ENCODE measurements at places on chromosomes 12 and 14.

DNA sequence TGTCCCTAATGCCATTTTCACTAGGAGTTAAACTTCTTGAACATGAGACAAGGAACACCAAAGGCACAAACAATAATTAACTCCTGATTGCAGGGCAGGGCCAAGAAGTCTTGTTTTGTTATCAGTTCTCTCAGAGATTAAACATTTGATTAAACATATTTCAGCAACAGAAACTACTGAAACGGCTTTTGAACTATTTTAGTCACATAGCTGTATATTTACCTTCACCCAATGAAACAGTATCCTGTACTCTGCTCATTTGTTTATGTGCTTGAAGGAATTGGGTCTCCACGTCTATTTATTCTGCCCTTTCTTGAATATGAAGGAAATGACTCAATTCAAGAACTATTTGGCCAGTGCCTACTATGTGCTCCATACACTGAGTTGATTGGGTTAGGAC is 51.3 kb upstream of the PTCSC3 start:
- DNase-seq = no peak

DNA sequence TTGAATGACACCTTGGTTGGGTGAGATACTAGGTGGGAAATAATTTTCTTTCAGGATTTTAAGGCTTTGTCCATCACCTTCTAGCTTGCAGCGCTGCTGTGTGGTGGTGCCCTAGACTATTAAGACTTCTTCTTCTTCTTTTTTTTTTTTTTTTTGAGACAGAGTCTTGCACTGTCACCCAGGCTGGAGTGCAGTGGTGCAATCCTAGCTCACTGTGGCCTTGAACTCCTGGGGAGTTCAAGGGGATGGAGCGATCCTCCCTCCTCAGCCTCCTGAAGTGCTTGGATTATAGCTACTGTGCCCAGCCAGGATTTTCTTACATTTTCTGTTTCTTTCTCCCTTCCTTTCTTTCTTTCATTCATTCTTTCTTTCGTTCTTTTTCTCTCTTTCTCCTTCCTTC is 10.3 kb upstream of the MTA1 start:
- no peak for DNase-seq

GRCh38 chr14:89110110-89110509 is 285.7 kb downstream of the TTC8 start:
- no peak for DNase-seq

DNA sequence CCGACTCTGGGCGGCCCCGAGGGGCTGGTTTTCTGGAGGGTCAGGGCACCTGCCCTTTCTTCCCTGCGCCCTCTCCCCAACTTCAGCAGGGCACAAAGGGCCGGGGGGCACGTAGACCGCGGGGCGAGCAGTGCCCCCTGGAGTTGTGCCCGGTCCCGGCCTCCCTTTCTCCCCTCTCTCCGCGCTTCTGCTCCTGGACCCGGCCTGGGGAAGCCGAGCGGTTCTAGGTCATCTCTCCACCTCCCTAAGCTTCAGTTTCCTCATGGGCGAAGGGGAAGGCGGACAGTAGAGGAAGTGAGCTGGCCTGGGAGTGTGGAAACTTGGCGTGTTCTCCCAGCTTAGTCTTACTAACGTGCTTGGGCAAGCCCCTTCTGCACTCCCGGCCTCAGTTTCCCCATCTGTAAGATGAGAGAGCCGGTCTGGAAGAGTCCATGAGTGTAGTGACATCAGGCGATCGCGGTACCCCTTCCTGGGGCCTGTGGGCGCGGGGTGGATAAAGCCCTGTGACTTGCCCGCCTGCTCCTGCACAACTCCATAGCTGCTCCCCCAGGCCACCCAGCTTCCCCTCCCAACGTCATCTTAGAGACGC is 158.6 kb upstream of the PARP11 start:
- no peak for DNase-seq

- DNase-seq = peak; percentile 60
Observed at GRCh38 chr14:96100161-96101064, 61.3 kb downstream of the C14orf132 start.

DNA sequence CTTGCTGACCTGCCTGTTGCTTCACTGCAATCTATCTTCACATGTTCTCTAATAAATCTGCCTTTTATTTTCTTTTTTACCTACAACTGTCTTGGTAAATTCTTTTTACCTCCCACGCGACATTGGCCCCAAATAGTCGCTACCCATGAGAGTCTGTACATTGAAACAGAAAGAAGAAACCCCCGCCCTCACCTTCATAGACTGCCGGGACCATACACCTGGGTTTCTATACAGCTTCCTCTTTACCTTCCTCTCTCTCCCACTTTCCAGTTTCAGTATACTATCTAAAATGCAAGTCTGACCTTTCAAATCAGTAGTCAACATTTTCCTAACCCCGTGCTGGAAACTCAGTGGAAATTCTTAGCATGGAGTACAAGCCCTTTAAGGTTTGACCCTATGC is 4.8 kb downstream of the SLC8A3 start:
- no peak for DNase-seq

- no peak for DNase-seq
Observed at GRCh38 chr12:109625131-109625559, 51.6 kb downstream of the MVK start.

DNA sequence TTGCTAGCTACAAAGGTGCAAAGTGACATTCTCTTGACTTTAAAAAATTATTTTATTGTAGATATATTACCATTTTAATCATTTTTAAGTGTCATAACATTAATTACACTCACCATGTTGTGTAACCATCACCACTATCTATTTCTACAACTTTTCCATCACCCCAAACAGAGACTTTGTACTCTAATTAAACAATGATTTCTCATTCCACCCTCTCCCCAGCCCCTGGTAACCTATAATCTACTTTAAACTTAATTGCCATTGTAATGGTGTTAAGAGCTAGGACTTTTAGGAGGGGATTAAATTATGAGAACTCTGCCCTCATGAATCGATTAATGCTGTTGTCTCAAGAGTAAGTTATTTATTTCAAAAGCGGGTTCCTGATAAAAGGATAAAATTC is 352.9 kb upstream of the SEL1L start:
- no peak for DNase-seq

- no peak for DNase-seq
Observed at GRCh38 chr14:99252443-99252939, 19.5 kb downstream of the BCL11B start.

DNA sequence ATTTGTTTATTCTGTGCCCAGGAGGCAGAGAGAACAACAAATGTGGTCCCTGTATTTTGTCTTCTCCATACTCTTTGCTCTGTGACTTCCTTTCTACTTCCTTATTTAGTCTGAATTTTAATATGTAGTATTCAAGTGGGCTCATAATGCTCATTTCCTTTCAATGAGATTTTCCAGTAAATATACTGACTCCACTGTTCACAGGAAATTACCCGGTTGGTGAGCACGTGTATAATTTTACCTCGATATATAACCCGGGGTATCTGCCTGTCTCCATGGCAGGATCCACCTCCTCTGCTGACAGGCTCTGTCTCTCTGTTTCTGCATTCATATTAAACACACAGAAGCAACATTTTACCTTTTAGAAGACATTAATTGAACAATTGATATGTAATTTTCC is 166.0 kb downstream of the SLC38A4 start:
- no peak for DNase-seq

GRCh38 chr14:52304248-52304904 is 9.7 kb upstream of the PTGER2 start:
- DNase-seq = no peak

DNA sequence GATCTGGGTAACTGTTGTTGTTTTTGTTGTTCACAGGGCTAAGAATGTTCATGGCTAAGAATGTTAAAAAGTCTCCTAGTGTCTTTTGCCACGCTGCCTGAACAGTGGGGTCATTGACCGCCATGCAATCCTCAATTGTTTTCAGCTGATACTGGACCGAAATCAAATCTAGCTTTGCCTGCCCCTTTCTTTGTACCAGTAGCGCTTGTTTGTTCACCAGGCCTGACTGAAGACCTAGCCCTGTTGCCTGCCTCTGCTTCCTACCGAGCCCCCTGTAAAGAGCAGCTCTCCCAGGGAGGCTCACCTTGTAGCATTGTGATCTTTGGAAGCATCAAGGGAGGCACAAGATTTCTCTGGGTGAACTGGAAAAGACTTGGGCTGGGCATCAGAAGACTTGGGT is 6.7 kb downstream of the PSEN1 start:
- DNase-seq = no peak

- no peak for DNase-seq
Observed at GRCh38 chr14:38838979-38839323, 264.1 kb downstream of the SEC23A start.

DNA sequence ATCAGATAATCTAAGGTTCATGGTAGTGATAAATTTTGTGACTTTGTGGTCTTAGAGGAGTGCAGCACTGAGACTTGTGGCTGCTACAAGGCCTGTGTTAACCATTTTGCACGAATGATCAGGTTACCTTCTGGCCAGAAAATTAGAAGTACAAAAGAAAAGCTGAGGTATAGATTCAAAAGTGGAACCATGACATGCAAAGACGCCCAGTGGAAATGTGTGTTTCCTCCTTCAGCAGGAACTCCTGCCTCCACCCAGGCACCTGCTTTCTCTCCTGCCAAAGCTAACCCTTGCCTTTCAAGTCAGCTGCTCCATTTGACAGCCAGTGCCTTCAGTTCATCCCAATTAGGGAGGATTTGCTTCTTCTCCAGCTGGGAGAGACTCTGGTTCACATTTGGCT is 10.1 kb downstream of the PDE6H start:
- DNase-seq = no peak

- no peak for DNase-seq
Observed at GRCh38 chr14:59582845-59583509, 6.4 kb upstream of the CCDC175 start.

DNA sequence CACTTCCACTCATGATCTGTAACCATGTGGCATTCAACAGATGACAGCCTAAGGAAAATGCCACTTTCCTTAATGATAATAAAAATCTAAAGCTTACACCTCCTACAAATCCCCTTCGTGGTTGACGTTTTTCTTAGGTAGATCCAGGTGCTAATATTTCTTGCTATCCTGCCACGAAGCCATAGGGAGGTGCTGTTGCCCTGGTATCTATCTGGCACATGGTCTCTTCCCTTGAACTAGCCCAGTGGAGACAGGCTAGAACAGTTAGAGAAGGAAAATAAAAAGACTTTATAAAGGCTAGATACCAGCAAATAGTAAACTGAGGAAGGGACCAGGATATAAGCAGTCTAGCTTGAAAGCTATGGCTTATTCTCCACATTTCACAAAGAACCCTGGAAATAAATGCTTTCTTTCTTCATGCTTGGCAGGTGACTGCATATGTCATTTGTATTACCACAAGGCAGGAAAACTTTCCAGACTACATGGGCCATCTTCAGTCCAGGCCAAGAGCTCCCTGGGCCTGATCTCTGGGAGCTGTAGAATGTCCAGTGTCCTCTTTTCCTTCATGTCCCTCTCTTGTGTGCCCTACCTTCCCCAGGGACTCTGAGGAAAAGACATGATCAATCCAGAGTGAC is 15.3 kb downstream of the SPIC start:
- DNase-seq = no peak

- DNase-seq = no peak
Observed at GRCh38 chr14:92647797-92648279, 100.6 kb downstream of the LGMN start.

- no peak for DNase-seq
Observed at GRCh38 chr14:77923131-77923936, 123.4 kb downstream of the ADCK1 start.

DNA sequence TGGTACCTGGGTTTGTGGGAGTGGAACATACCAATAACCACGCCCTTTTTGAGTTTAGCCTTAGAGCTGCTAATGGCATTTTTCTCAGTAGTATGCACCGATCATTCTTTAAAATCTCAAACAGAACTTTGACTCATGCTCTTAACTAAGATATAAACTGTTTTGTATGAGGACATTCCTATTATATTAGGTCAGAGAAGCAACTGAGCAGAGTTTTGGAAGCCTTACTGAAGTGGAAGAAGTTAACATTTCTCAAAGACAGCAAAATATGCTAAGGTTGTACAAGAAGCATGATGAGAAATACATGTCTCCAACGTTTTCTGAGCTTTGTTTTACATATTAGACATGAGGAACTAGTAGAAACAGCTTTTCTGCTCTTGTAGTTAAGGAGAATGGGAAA is 819.2 kb downstream of the FSCB start:
- no peak for DNase-seq

DNA sequence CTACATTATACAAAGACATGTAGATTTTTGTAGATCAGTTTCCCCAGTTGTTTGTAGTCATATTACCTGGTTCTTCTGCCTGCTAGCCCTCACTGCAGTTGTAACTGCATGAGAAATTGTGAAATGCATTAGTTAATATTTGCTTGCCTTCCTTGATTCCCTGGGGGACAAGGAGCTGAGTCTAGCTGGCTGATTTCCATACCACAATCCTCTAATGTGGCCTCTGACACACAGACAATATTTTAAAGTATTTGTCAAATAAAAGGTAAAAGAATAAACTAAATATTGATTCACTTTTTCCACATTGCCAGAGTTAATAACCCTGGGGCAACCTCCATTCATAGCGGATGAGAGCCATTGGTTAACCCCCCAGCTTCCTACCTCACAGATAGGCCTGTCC is 128.8 kb upstream of the TMEM132C start:
- no peak for DNase-seq

GRCh38 chr14:73058922-73059673 is 764 bp downstream of the RBM25 start:
- DNase-seq = no peak

DNA sequence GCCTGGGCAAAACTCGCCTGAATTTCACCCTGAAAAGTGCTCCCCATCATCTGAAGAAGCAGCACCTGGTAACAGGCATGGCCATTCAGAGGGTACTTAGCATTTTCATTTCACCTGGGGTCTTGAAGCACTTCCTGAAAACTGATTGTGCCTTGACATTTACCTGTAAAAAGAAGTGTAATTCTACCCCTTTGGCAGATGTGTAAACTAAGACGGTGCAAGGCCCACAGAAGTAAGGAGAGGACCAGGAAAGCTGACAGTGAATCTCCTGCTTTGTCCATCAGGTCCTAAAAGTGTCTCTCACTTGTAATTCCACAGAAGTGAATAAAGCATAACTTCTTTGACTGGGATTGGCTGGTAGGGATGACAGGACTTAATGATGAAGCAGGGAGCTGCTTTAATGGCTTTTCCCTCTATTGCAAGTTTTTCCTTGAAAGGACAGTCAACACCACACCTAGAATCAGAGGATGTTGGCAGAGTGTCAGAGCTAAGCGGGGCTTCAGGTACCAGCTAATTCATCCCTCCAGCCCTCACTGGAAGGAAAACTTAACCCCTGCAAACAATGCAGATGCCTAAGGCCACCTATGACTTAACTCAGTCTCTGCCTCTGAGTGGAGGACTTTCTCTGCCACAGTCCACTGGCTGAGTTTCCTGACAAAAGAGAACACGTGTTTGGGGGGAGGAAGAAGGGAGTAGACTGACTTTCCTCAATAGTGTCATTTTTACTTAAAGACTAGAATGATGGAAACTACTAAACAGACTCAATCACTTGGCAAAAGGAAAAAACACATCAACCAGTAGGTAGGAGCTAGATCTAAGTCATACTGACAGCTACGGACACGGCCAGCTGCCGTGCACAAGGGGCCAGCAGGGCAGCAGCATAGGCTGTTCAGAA is 74.7 kb downstream of the NUAK1 start:
- no peak for DNase-seq

- no peak for DNase-seq
Observed at GRCh38 chr12:46382408-46382963, 9.9 kb upstream of the SLC38A2 start.

GRCh38 chr12:8685051-8685450 is 12.7 kb upstream of the RIMKLB start:
- DNase-seq = no peak

All from amniotic stem cell (primary cell).